ENCODE measurements at places on chromosomes 11 and 22.

- peaks cover 5% of the 10 kb centered on the region for H3K4me1 ChIP-seq
- H3K36me3 ChIP-seq, result no peaks in the 10 kb centered on the region
- H3K27ac ChIP-seq, result no peak overlapping the region
- H3K27me3 ChIP-seq, result no peaks in the 10 kb centered on the region
These were observed 9.5 kb downstream of the MACROD1 start for GRCh38 chr11:64156235-64157011.

- no peaks in the 10 kb centered on the region for H3K36me3 ChIP-seq
- H3K4me3 ChIP-seq, result no peak overlapping the region
- H3K27me3 ChIP-seq, result no peaks in the 10 kb centered on the region
These were observed 22.8 kb upstream of the GUCY1A2 start for GRCh38 chr11:107041088-107041444.

DNA sequence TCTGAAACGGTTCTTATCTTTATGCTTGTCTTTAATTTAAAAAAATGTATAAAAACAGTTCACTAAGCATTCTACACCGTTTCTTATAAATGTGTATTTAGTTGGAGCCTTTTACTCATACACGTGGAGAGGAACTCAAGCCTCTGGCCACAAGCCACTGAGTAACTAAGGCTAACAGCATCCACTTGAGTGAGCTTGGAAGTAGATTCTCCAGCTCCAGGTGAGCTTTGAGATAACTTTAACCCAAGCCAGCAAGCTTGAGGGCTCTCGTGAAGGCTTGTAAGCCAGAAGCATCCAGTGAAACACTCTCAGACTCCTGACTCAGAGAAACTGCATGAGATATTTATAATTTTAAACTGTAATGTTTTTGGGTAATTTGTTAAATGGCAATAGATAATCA is 82.6 kb downstream of the ARHGAP20 start:
- no peak overlapping the region for H3K4me3 ChIP-seq
- H3K4me1 ChIP-seq, result no peaks in the 10 kb centered on the region
- no peaks in the 10 kb centered on the region for H3K36me3 ChIP-seq
- DNase-seq, result no peak

DNA sequence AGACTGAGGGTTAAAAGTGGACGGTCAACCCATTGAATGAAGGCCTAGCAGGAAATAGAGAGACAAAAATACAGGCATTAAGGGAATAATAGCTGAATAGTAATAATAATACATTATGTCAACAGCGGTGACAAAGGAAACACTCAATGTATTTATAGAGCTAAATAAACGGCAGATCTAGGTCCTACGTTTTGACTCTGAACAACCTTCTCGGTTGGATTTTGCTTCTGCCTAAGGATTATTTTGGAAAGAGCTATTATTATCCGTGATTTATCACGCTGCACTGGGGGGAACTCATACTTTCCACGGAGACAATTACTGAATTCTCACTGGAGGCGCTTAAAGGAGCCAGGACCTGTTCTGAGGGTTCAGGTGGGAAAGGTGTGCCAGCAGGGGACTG is 118.2 kb upstream of the KIRREL3 start:
- no peak overlapping the region for H3K27ac ChIP-seq
- H3K36me3 ChIP-seq, result no peaks in the 10 kb centered on the region
- DNase-seq, result no peak

- H3K27ac ChIP-seq, result peak overlapping the region; percentile 81
- DNase-seq, result no peak
- H3K27me3 ChIP-seq, result no peaks in the 10 kb centered on the region
- H3K36me3 ChIP-seq, result no peaks in the 10 kb centered on the region
- peak overlapping the region; percentile 76 for H3K4me3 ChIP-seq
- H3K4me1 ChIP-seq, result peaks cover 21% of the 10 kb centered on the region
These were observed 457 bp downstream of the RNF141 start for GRCh38 chr11:10540546-10540914.

GRCh38 chr11:47924184-47924691 is 56.1 kb upstream of the PTPRJ start:
- no peak overlapping the region for H3K4me3 ChIP-seq
- no peaks in the 10 kb centered on the region for H3K27me3 ChIP-seq

- DNase-seq, result no peak
- H3K4me1 ChIP-seq, result no peaks in the 10 kb centered on the region
- no peaks in the 10 kb centered on the region for H3K36me3 ChIP-seq
- H3K27ac ChIP-seq, result no peak overlapping the region
- H3K4me3 ChIP-seq, result no peak overlapping the region
These were observed 139.6 kb upstream of the E2F8 start for GRCh38 chr11:19380375-19380774.

DNA sequence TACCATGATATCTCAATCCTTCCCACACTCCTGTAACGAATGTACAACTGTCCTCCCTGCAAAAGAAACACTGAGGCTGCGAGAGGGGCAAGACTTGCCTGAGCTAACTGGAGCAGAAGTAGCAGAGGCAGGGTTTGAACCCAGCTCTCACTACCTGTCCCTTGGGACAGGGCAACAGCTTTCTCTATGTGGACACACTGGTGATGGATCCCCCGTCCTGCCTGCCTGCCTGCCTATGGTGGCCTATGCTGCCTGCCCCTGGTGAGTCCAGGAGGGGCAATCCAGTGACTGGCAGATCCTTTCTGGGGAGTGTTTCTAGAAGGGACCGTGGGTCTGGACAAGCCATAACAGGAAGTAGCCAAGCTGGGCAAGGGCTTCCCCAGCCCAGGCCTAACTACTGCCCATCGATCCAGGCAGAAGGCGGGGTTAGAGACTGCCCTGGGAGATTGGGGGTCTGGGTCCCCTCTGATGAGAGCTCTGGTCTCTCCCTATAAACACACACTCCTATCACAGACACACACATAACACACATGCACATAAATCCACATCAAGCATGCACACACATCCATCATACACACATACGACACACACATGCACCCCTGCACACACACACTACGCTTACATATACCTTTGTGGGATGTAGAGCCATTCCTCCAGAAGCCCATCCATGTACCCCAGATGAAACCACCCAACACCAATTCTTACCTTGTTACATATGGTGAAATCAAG is 1.1 kb upstream of the EMID1 start:
- no peaks in the 10 kb centered on the region for H3K36me3 ChIP-seq
- DNase-seq, result no peak
- H3K4me1 ChIP-seq, result peaks cover 3% of the 10 kb centered on the region
- no peaks in the 10 kb centered on the region for H3K27me3 ChIP-seq
- no peak overlapping the region for H3K4me3 ChIP-seq

Data from Panc1 (cell line).